ENCODE measurements at places on chromosomes 2 and 18.

DNA sequence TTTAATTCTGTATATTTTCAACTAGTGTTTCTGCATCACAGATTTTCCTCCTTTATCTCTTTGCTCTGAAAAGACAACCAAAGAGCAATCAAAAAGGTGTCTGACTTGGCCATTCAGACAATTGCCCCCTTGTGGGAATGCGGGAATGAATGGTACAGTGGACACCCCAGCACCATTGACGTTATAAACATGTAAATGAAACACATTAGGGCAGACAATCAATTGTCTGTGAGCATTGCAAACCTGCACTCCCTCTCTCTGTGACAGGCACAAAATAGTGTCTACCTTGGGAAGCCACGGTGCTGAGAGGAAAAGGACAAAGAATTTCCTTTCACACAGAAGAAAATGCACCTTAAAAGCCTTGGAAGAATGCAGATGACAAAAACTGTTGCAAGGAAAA, 8.0 kb downstream of the ZEB2 start:
- no peak for DNase-seq

GRCh38 chr2:27145682-27146081, 3.1 kb upstream of the TCF23 start:
- no peak for DNase-seq

DNA sequence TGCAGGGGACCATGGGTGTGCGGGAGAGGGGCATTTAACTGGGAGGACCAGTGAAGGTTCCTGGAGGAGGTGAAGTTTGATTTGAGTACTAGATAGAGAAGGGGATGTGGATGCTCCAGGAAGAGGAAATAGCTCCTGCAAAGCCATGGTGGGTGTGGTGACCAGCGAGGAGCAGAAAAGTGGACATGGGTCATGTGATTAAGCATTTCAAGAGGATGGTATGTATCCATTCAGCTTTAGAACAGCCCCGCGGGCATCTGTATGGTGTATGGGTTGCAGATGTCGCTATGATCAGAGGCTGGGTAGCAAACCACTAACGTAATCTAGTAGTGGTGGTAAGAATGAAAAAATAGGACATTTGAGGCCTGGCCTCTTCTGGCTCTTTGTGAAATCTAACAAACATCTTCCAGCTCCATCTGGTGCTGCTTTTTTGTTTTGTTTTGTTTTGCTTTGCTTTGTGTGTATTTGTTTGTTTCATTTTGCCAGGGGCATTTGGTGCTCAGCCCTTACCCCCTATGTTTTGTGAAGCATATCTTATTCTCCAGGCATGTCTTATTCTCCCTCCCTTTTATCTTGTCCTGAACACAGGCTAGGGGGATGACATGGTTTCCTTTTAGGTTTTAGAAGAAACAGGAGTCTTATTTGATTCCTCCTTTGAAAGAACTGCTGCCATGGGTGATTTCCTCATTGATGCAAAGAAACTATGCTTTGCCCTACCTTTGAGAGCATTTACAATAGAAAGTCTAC, 226.1 kb downstream of the LRRTM1 start:
- DNase-seq = no peak

DNA sequence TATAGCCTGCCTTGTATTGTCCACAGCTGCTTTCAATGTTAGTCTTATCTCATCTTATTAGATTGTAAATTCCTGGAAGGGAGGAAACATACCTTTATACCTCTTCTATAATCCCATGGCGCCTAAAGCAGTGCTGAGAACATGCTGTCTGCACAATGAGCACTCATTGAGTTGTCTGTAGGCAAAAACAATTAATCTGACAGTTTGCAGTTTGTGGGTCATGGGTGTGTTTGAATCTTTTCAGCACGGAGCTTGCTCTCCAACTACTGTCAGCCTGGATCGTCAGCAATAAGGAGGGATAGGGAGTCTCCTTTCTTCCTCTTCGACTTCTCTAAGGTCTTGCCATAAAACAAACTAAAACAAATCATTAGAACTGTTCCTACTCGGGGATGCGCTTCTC, 26.5 kb upstream of the GREB1L start:
- DNase-seq = no peak

- DNase-seq = no peak
Measured at GRCh38 chr2:203583701-203584100, 48.6 kb upstream of the RAPH1 start.

DNA sequence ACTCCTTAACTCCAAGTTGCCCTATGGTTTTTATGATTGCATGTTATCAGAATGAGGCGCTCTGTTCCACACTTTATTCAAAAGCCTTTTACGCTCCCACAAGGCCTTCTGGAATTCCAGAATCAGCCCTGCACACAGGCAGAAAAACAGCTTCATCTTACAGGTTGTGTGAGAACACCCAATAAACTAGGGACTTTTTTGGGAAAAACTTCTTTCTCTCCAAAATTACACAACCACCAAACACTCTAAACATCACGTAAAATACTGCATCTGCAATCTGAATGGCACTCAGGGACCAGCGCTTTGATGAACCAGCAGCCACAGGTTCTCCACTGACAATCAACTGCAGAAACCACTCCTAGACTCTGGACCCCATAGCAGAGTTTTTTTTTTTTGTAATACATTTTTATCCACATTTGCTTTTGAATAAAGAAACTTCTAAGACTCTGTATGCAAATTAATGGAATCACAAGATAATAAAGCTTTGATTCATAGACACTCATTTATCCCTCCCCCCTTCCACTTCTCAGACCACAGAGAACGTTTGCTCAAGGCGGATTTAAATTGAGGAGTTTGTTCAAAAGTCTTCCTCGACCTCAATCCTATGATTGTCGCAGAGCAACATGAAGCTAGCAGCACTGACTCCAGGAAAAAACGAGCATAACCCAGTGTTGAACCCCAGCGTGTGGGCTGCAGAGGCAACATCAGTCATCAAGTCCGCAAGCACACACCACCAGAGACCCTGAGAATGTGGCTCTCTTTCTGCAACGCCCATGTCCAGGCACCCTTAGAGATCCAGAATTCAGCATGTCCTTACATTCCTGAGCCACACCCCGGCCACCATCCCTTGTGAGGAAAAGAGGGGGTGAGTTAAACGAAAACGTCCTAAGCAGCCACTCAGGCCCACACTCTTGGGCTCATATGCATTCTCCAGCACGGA, 116.5 kb downstream of the MBP start:
- DNase-seq = no peak

DNA sequence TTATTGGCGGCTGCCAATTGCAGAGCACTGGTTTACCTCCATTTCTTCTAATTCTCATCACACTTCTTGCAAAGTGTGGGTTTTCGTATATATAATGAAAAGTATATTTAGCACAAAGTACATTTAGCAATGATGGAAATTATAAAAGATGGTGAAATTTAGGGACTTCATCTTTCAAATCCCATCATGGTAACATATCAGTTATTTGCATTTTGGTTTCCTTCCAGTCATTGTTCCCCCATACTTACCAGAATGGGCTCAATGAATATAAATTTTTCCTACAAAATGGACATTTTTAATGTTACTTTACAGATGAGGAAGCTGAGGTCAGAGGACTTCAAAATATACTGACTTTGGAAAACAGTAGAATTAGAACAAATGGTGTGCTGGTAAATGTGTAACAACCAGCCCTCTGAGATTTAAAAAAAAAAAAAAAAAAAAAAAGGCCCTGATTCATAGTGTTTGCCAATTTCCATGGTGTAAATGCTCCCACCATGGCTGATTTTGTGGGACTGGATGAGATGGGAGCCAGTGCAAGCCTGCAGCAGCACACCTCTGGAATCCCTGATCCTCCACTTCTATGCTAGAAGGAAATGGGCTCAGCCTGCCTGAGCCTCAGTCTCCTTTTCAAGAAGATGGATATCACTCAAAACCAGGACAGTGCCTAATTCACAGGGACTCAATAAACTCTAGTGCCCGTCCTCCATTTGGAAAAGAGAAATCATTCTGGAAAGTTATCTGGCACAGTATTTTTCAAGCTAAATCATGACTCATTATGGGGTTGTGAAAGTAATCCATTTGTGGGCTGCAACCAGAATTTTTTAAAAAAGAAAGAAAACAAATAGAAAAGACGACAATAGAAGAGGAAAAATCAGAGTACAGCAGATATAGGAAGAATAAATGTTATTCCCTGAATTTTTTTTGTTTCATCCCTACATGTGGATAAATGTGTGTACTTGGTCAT, 34.0 kb downstream of the LBH start:
- no peak for DNase-seq

GRCh38 chr2:6852195-6852594, 13.5 kb downstream of the CMPK2 start:
- no peak for DNase-seq

- DNase-seq = no peak
Measured at GRCh38 chr2:236753606-236754270, 184.1 kb downstream of the ACKR3 start.

- DNase-seq = no peak
Measured at GRCh38 chr2:180669016-180669415, 311.4 kb upstream of the UBE2E3 start.

- peak; percentile 15 for DNase-seq
Measured at GRCh38 chr18:21735452-21736015, 5.1 kb upstream of the MIB1 start.

DNA sequence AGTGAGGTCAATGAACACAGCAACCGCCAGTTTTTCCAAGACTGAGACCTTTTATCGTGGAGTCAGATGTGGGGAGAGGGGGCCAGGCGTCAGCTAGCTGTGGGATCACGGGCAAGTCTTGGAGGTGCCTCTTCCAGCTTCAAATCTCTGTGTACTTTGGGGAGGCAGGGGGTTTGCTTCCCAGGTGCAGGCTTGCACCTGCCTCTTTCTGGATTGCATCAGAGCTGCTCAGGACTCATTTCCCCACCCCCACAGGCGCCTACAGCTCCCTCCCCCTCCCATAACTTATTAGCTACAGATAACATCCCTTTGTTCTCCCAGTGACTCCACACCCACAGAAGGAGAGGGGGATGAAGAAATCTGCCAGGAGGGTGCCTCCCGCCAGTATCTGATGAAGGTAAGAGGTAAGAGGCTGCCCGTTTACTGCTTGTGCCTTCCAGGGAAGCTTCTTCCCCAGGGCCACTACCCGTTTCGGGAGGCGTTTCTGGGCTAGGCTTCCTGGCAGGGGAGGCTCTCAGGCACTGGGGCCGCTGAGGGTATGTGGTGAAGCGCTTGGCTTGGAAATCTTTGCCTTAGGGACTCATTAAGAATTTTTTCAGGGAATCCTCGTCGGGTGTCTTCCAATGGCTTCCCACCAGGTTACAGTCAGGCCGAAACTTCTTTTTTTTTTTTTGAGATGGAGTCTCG, 18.8 kb upstream of the MRPL33 start:
- no peak for DNase-seq

GRCh38 chr18:9808295-9809241, 77.2 kb upstream of the TXNDC2 start:
- no peak for DNase-seq

DNA sequence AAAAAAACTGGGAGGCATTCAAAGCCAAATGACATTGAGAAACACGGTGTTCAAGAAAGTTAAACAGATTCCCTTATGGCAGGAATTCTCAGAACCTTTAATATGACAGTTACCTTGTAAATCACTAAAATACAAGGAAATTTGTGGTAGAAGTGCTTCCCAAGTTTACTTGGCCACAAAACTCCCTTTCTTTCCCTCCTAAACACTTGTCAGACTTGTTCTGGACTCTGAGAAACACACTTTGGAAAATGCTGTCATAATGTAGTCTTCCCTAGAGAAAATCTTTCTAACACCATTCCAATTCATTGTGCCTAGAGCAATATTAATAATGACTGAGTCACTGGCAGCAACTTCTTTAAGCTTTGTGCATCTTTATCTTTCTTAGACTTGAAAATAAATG, 140.4 kb downstream of the ANKRD44 start:
- DNase-seq = no peak

DNA sequence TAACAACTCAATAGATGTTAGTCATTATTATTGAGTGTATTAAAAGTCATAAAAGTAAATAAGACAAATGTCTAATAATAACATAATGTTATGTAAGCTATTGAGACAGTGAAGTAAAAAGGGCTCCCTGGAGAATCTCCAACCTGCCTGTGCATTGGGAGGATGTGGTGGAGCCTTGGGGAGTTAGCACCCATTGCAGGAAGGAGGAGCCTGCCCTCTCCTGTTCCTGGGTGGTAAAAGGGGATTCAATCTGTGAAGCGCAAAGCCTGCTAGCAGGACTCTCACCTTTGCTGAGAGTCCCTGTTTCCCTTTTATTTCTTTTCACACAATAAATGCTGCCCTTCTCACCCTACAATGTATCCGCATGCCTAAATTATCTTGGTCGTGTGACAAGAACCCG, 206.1 kb downstream of the RAB3GAP1 start:
- DNase-seq = no peak

DNA sequence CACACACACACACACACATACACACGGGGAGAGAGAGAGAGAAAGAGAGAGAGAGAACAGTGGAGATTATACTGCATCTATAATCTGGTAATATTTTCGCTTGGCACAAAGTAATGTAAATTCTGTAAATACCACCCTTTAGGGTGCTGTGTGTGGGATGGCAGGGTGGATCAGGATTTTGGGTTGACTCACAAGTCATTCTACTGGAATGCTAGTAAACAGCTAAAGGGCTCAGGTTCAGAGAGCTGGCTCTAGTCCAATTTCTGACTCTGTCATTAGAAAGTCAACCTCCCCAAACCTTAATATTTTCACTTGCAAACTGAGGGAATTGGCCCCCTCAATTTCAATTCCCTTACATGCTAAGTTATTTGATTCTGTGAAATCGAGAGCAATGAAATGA, 308.3 kb downstream of the TSN start:
- DNase-seq = no peak

GRCh38 chr18:42341423-42341822, 386.4 kb downstream of the PIK3C3 start:
- DNase-seq = no peak

DNA sequence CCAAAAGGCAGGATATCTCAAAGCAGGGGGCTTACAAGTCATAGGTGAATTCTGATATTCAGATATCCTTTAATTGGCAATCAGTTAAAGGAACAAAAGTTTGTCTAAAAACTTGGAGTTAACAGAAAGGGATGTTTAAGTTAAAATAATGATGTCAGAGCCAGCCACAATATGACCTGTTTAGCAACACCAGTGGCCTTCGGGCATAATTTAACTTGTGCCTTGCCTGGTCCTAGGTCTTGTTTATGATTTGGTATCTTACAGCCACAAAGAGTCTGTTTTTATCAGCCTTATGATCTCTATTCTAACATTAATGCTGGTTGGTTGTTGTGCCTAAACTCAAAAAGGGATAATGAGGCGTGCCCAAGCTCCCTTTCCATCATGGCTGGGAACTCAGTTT, 252.9 kb downstream of the RNF152 start:
- no peak for DNase-seq

GRCh38 chr2:148966438-148966758, 72.1 kb upstream of the LYPD6B start:
- no peak for DNase-seq

- no peak for DNase-seq
Measured at GRCh38 chr2:133789743-133790142, 221.5 kb upstream of the NCKAP5 start.

GRCh38 chr2:15115776-15116175, 445.4 kb downstream of the NBAS start:
- DNase-seq = no peak

- no peak for DNase-seq
Measured at GRCh38 chr2:98482362-98482761, 37.7 kb downstream of the INPP4A start.

GRCh38 chr2:54577944-54578647, 122.0 kb downstream of the SPTBN1 start:
- no peak for DNase-seq

Measured in activated T-helper 1 cell treated with anti-CD3 and anti-CD28 coated beads, Interleukin-2, amount 50 U/mL, for 16 hours (primary cell).